ENCODE measurements at places on chromosomes 2 and 18. TPM values are rescaled to one million over a fixed set of nuclear protein-coding genes. Genes with fewer than 3 reads are reported as not detected.

DNA sequence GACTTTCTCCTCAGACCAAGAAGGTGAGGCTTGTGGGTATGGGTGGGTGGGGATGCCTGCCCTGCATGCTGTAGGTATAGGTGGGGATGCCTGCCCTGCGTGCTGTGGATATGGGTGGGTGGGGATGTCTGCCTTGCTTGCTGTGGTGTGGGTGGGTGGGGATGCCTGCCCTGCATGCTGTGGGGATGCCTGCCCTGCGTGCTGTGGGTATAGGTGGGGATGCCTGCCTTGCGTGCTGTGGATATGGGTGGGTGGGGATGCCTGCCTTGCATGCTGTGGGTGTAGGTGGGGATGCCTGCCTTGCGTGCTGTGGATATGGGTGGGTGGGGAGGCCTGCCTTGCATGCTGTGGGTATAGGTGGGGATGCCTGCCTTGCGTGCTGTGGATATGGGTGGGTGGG, 278.4 kb downstream of the NEDD4L start:
- no peaks in the 10 kb centered on the region for H3K4me1 ChIP-seq
- peaks cover 4% of the 10 kb centered on the region for H3K36me3 ChIP-seq
- no peaks in the 10 kb centered on the region for H3K27me3 ChIP-seq
- no peak for DNase-seq
- no peak overlapping the region for H3K4me3 ChIP-seq
- no peak overlapping the region for H3K27ac ChIP-seq

GRCh38 chr2:64637000-64637635, 16.6 kb downstream of the SERTAD2 start:
- peaks cover 35% of the 10 kb centered on the region for H3K4me1 ChIP-seq
- H3K36me3 ChIP-seq, result peaks cover 28% of the 10 kb centered on the region
- H3K4me3 ChIP-seq, result no peak overlapping the region
- no peak for DNase-seq

DNA sequence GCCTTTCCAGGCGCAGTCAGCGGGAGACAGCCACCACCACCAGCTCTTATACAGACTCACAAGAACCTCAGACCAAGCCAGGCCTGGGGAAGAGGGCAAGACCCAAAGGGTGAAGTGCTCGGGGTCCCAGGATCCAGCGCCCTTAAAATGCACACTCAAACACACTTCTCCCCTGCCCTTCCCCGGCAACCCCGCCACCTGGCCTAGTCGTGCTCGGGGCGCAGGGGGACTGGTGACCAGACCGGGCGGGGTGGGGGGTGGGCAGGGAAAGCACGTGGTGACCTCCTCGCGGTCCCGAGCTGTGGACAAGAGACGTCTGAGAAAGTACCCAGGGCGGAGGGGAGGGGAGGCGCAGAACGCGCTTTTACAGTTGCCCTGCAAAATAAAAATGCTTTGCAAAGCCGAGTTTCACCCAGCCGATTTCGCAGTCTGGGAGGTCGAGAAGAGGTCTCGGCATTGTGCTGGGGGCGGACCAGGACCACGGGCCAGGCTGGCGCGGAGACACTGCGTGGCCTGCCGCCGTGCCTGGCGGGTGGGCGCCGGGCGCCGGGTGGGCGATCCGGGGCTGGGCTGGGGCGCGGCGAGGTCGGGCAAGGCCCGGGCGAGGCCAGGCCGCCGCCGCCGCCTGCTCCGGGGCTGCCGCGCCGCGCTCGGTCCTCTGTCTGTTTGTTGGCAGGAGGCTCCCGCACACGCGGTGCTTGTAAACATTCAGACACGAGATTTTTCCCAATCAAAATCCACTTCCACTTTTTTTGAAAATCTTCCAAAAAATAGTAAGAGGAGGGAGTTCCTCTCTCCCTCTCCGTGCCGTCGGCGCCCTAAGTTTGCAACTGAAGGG, 2.0 kb downstream of the BCL11A start:
- peaks cover 18% of the 10 kb centered on the region for H3K27me3 ChIP-seq
- H3K36me3 ChIP-seq, result no peaks in the 10 kb centered on the region
- peak overlapping the region; percentile 87 for H3K4me3 ChIP-seq

DNA sequence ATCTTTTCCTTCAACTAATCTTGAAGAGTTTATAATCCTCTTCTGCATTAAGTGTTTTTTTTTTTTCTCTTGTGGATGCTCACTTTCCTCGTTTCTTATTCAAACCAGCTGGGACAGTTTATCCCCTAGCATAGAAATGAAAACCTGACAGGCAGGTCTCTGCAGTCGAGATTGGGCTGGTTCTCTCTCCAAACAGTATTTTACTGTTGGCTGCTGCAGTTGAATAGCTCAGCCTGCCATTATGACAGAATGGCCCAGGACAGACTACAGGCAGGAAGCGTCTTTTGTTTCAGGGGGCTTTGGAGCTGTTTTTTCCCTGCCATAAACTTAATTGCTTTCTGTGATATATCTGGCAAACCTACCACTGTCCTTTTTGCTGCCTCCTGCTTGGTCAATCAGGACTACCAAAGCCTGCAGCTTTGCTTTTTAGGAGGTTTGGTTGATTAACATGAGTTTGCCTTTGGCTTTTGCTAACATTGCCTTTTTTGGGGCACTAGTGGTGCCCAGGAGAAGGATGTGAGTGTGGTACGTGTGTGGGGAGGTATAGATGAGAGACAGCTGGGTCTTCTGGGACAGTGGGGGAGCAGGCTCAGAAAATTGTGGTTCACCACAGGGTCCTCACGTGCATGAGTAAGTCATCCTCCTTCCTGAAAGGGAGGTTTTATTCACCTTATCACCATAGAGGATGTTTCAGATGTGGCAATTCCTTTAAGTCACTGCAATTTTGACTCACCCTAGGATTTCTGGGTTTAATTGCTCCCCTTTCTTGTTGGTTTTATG, 128.7 kb downstream of the LYPD6B start:
- H3K27me3 ChIP-seq, result no peaks in the 10 kb centered on the region
- H3K27ac ChIP-seq, result no peak overlapping the region
- peaks cover 42% of the 10 kb centered on the region for H3K4me1 ChIP-seq
- DNase-seq, result no peak

The INSIG2 gene
- polyA plus RNA-seq, result 62.2 TPM

DNA sequence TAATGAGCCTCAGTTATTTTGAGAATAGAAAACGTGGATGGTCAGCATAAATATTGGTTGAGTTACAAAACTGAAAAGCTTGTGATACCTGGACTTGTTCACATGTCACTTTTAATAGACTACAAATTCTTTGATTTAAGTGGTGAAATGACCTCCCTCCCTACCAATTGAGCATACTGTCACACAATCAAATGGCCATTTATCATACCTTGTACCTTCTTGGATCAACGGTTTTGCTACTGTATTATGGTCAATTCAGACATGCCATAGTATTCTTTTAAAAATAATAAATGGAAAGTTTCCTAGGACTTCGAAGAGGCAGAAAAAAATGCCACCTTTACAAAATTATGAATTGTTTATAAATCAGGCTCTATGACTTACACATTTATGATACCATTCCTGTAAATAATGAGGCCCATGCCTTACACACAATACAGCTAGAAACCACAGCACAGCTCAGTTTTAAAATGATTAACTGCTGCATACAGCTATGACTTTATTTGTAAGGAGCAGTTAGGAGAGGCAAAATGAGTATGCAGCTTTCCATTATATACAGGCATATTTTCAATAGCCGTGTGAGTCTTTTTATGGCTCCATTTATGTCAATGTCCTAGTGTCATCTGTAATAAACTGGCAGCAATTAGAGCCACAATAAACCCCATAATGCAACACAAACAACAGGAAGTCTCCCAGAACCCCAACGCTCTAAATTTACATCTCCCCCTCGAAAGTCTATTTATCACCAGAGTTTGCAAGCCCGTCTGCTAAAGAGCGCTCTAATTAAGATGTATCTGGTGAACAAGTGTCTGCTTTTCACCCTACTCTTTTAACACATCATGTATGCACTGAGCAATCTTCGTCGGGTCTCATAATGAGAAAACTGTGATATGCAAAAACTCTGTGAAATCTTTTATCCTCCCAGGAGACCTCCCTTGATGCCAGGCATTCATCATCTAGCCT, 176.1 kb downstream of the ZNF521 start:
- H3K27ac ChIP-seq, result no peak overlapping the region
- no peak for DNase-seq
- no peaks in the 10 kb centered on the region for H3K27me3 ChIP-seq
- no peaks in the 10 kb centered on the region for H3K36me3 ChIP-seq
- no peak overlapping the region for H3K4me3 ChIP-seq
- peaks cover 6% of the 10 kb centered on the region for H3K4me1 ChIP-seq

- peaks cover 19% of the 10 kb centered on the region for H3K4me1 ChIP-seq
- DNase-seq, result no peak
- no peak overlapping the region for H3K4me3 ChIP-seq
- H3K36me3 ChIP-seq, result no peaks in the 10 kb centered on the region
Measured at GRCh38 chr18:32386471-32386870, 84.2 kb downstream of the GAREM1 start.

- no peaks in the 10 kb centered on the region for H3K36me3 ChIP-seq
- no peaks in the 10 kb centered on the region for H3K27me3 ChIP-seq
- no peaks in the 10 kb centered on the region for H3K4me1 ChIP-seq
- DNase-seq, result no peak
Measured at GRCh38 chr2:72191441-72191840, 43.8 kb upstream of the CYP26B1 start.

The ATP6V1B1 gene
- polyA plus RNA-seq, result not detected

The SH3RF3 gene
- 1.2 TPM for polyA plus RNA-seq

GRCh38 chr2:120840795-120841487, 105.3 kb downstream of the GLI2 start:
- no peaks in the 10 kb centered on the region for H3K27me3 ChIP-seq
- H3K27ac ChIP-seq, result peak overlapping the region; percentile 84
- no peak overlapping the region for H3K4me3 ChIP-seq
- H3K36me3 ChIP-seq, result no peaks in the 10 kb centered on the region
- peaks cover 16% of the 10 kb centered on the region for H3K4me1 ChIP-seq

DNA sequence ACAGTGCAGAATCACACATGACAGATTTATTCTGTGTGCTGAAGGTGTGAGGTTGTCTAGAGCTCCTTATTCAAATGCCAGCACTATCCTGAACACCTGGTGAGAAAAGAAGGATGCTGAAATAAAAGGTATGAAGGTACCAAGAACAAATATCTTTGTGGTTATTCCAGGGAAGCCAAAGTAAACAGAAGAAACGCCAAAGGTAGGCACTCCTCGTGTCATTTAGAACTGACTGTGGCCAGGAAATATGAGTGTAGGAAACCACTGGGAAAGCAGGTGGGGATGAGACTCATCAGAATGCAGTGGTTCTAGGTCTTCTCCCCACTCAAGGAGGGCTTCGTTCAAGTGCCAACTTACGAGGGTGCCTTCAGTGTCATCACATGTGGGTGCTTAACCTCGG, 80.8 kb downstream of the KIF5C start:
- H3K27me3 ChIP-seq, result no peaks in the 10 kb centered on the region
- no peak overlapping the region for H3K27ac ChIP-seq
- no peak overlapping the region for H3K4me3 ChIP-seq
- H3K4me1 ChIP-seq, result no peaks in the 10 kb centered on the region

DNA sequence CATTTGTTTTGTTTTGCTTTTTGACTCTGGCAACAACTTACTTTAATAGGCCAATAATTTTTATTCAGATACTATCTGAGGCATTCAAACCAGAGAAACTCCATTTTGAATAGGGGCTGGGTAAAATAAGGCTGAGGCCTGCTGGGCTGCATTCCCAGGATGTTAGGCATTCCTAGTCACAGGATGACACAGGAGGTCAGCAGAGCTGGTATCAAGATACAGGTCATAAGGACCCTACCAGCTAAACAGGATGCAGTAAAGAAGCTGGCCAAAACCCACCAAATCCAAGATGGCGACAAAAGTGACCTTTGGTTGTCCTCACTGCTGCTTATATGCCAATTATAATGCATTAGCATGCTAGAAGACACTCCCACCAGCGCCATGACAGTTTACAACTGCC, 102.2 kb upstream of the XPO1 start:
- no peaks in the 10 kb centered on the region for H3K36me3 ChIP-seq
- H3K4me3 ChIP-seq, result no peak overlapping the region
- H3K4me1 ChIP-seq, result no peaks in the 10 kb centered on the region
- H3K27ac ChIP-seq, result no peak overlapping the region

GRCh38 chr2:152367547-152368390, 32.8 kb downstream of the FMNL2 start:
- DNase-seq, result peak; percentile 15
- H3K4me1 ChIP-seq, result no peaks in the 10 kb centered on the region
- H3K4me3 ChIP-seq, result no peak overlapping the region
- no peaks in the 10 kb centered on the region for H3K36me3 ChIP-seq
- H3K27ac ChIP-seq, result no peak overlapping the region

GRCh38 chr2:221502270-221503010, 69.7 kb downstream of the EPHA4 start:
- peaks cover 29% of the 10 kb centered on the region for H3K4me1 ChIP-seq
- DNase-seq, result peak; percentile 81
- no peaks in the 10 kb centered on the region for H3K36me3 ChIP-seq
- H3K4me3 ChIP-seq, result no peak overlapping the region

The LIMS4 gene
- 0.31 TPM for polyA plus RNA-seq

GRCh38 chr2:105376789-105377240, 22.0 kb downstream of the FHL2 start:
- no peaks in the 10 kb centered on the region for H3K27me3 ChIP-seq
- H3K4me3 ChIP-seq, result no peak overlapping the region
- DNase-seq, result no peak
- peak overlapping the region; percentile 80 for H3K27ac ChIP-seq

The FEV gene
- not detected for polyA plus RNA-seq

The HOXD1 gene
- polyA plus RNA-seq, result not detected

- DNase-seq, result no peak
- no peaks in the 10 kb centered on the region for H3K36me3 ChIP-seq
- no peak overlapping the region for H3K4me3 ChIP-seq
Measured at GRCh38 chr2:209413311-209414014, 10.4 kb upstream of the MAP2 start.

The FLACC1 gene
- polyA plus RNA-seq, result 1.7 TPM

GRCh38 chr18:75407468-75408437, 19.8 kb downstream of the SMIM21 start:
- no peak overlapping the region for H3K4me3 ChIP-seq
- H3K27ac ChIP-seq, result no peak overlapping the region
- peaks cover 2% of the 10 kb centered on the region for H3K27me3 ChIP-seq
- DNase-seq, result peak; percentile 23
- H3K36me3 ChIP-seq, result no peaks in the 10 kb centered on the region

- no peaks in the 10 kb centered on the region for H3K4me1 ChIP-seq
- no peaks in the 10 kb centered on the region for H3K36me3 ChIP-seq
- H3K4me3 ChIP-seq, result no peak overlapping the region
- no peak overlapping the region for H3K27ac ChIP-seq
- DNase-seq, result no peak
Measured at GRCh38 chr2:207688597-207688996, 22.8 kb upstream of the CCNYL1 start.

Data from cardiac muscle cell (in vitro differentiated cells and primary cell).